Motor neuron (in vitro differentiated cells): ENCODE measurements at places on chromosomes 11 and 22. TPM values are rescaled to one million over a fixed set of nuclear protein-coding genes. Genes with fewer than 3 reads are reported as not detected.

Gene OR6A2
- total RNA-seq = 0.16 and 0.25 TPM in 2 replicates

Gene RAB3IL1
- 3.0 and 10.5 TPM in 2 replicates for total RNA-seq

Gene SLC7A4
- 0.38 and 0.44 TPM in 2 replicates for total RNA-seq

Gene GSTT2B
- total RNA-seq = 3.3 and 4.4 TPM in 2 replicates

Gene CALCA
- total RNA-seq = 5.4 and 9.1 TPM in 2 replicates

Gene FUT4
- 0.59 and 0.81 TPM in 2 replicates for total RNA-seq

Gene LIF
- 4.1 and 7.2 TPM in 2 replicates for total RNA-seq

Gene USH1C
- 0.26 and 0.70 TPM in 2 replicates for total RNA-seq

Gene NRXN2
- total RNA-seq = 101 and 110 TPM in 2 replicates

Gene TOM1
- 17.8 and 21.1 TPM in 2 replicates for total RNA-seq

Gene CHRM1
- total RNA-seq = 0.21 TPM in 1 of 2 replicates, not detected in the other

Gene OR51I2
- total RNA-seq = 0.17 TPM in 1 of 2 replicates, not detected in the other

Gene DUSP8
- 1.7 TPM in 2 replicates for total RNA-seq

Gene MS4A1
- 0.31 TPM in 1 of 2 replicates, not detected in the other for total RNA-seq

Gene GRM5
- total RNA-seq = 0.54 TPM in 1 of 2 replicates, not detected in the other

Gene SLC39A13
- total RNA-seq = 28.3 and 31.6 TPM in 2 replicates

Gene SLC22A9
- total RNA-seq = 0.19 TPM in 1 of 2 replicates, not detected in the other

Gene PAMR1
- total RNA-seq = 0.38 and 0.49 TPM in 2 replicates

Gene SSTR3
- total RNA-seq = 0.07 TPM in 1 of 2 replicates, not detected in the other

Gene LUZP2
- total RNA-seq = 13.2 and 14.3 TPM in 2 replicates

Gene LYVE1
- 0.41 TPM in 1 of 2 replicates, not detected in the other for total RNA-seq

Gene GSTT2
- total RNA-seq = 0.59 TPM in 1 of 2 replicates, not detected in the other

Gene CLCF1
- 1.8 and 1.9 TPM in 2 replicates for total RNA-seq

Gene ME3
- 12.1 and 12.2 TPM in 2 replicates for total RNA-seq

Gene SYCE3
- not detected in 2 replicates for total RNA-seq

Gene MS4A15
- not detected in 2 replicates for total RNA-seq

Gene SLC22A25
- 0.05 and 0.15 TPM in 2 replicates for total RNA-seq

Gene MMP11
- total RNA-seq = 2.3 and 2.6 TPM in 2 replicates

Gene LMNTD2
- 1.5 and 1.8 TPM in 2 replicates for total RNA-seq

Gene DKK3
- 70.0 and 70.1 TPM in 2 replicates for total RNA-seq

Gene CHKB
- 25.6 and 31.5 TPM in 2 replicates for total RNA-seq
